Stimulated activated CD8-positive, alpha-beta memory T cell treated with anti-CD3 and anti-CD28 coated beads, Interleukin-15, amount 100 ng/mL, for 1 hour (primary cell): ENCODE measurements at places on chromosomes 2 and 18.

DNA sequence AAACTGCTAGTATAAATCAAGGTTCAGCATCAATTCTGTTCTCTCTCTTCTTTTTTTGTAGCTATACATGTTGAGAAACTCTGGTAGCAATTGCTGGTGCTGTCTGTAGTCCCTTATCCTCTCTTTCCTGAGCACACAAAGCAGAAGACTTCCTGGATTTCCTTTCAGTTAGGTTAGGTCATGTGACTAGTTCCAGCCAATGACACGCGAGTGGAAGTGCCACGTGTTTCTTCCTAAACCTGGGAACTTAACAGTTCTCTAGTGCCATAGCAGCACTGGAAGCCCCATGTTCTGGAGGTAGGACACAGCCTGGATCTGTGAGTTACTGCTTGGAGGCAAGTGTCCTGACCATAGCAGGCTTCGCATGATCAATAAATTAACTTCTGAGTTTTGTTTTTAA lies 125.9 kb downstream of the PLA2R1 start:
- DNase-seq: no peak

DNA sequence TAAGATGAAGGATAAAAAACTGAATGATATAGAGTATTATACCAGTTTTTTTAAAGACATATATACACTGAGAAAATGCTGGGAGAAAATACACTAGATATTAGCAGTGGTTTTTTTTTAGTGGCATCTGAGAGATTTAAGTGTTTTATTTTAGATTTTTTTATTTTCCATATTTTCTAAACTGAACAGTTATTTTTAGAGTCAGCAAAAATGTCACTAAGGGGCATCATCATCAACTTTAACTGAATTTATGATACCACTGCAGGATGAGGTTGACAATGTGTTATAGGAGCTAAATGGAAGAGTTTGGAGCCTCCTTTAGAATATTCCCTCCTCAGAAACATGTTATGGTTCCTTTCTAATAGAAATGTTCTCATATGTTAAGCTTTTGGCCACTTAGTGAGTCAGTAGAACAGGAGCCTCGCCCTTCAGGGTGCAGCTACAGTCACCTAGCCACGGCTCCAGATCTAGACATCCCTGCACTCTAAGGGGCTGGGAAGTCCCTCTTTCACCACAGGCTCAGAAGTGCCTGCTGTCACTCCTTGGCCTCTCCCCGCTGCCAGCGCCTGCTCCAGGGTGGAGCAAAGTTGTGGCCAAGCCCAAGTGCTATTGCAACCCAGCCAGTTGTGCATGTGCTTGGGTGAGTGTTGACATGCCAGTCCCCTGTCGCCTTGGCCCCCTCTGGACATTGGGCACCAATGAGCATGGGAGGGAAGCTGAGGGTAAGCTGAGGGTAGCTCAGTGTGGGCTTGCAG lies 210.7 kb upstream of the RASGRP3 start:
- no peak for DNase-seq

GRCh38 chr2:30223413-30223874 lies 7.9 kb upstream of the LBH start:
- no peak for DNase-seq

DNA sequence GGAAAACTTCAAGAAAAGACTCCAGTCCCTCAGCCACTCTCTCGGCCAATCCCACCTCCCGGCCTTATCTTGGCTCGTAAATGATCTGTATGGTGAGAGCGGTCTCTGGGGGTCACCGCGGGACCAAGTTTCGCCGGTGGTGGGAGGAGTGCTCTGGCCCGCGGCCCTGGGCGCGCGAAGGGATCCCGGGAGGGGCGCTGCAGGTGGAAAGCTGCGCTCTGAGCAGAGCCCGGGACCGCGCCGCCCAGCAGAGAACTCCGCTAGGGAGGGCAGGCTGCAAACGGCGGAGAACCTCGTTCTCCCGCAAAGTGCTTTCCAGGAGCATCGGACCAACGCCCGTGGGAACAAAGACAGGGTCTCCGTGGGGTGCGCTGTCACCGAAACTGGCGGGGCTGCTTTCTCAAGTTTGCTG lies 622 bp downstream of the LRP2 start:
- DNase-seq: no peak

DNA sequence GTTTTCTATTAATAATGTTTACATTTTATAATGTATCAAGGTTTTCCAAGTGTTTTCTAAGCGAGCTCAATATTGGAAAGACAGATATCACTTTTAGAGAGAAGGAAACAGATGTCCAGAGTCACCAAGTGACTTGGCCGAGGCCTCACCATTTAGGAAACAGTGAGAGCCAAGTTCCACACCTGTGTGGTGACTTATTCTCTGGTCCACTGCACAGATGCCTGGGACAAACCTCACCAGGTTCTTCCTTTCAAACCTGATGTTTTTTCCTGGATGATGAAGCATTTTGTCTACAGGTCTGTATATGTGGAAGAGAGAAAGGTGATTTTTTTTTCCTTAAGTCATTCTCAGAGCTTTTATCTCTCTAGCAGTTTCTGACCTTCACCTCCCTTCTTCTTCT lies 280.7 kb downstream of the LPIN1 start:
- DNase-seq: no peak

DNA sequence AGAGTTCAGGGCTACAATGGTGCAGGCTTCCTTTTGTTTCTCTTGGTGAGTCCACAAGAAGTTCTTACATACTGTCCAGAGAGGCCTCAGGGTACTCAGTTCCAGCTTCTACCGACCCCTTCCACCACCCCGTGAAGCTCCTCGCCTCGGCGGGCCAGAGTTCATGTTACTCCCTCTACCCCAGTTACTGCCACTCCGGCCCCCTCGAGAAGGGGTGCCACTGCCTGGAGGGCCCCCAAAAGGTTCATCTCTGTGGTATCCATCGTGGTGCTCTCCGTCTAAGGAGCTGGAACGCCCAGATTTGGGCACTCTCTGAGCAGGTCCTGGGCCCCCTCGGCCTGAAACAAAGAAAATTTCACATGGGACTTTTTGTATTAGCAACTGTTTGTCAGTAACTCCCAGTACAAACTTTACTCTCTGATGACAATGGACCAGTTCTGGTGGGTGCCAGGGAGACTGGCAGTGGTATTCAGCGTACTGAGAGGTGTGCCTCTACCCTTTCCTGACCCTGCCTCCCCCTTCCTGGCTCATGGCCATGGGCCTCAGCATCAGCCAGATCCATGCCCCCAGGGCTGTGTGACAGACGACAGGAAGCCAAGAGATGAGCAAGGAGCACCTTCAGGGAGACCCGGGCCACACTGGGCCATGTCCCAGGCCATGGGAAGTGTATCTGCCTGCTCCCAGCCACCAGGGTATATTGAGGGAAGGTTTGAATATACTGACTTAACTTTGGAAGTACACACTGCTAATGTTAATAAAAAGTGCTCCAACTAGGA lies 5.1 kb downstream of the SFT2D3 start:
- DNase-seq: no peak

DNA sequence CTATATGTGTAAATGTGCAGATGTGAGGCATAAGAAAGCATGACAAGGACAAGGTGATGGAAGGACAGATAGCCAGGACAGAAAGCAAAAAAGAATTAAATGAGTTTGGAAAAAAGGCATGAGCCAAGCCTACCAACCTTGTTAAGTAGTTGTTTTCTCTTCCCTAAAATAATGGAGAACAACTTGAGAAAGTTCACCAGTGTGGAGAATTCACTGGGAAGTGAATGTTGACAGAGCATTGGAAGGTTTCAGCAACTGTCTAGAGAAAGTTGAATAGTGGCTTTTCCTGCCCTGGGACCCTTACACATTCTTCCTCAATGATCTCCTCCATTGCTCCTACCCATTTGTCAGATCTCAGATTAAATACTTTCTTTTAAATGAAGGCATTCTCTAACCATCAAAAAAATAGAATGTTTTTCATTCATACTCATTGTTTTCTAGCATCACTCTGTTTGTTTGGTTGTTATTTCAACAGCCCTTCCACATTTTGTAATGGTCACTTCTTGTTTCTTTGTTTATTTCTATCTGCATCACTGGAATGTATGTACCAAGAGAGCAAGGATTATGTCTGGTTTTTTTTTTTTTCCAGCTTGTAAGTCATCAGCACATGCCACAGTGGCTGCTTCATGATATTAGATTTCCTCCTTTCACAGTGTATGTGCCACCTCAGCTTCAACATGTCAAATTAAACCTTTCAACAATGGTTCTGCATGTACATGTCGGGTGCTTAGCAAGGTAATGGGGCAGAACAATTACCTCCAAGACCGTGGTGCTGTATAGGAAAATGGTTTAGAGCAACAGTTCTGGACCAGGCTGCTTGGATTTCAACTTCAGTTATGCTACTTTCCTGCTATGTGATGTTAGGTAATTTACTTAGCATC lies 586.0 kb upstream of the VRK2 start:
- DNase-seq: no peak

- DNase-seq: no peak
Observed at GRCh38 chr18:38551881-38552280, 986.3 kb upstream of the CELF4 start.

DNA sequence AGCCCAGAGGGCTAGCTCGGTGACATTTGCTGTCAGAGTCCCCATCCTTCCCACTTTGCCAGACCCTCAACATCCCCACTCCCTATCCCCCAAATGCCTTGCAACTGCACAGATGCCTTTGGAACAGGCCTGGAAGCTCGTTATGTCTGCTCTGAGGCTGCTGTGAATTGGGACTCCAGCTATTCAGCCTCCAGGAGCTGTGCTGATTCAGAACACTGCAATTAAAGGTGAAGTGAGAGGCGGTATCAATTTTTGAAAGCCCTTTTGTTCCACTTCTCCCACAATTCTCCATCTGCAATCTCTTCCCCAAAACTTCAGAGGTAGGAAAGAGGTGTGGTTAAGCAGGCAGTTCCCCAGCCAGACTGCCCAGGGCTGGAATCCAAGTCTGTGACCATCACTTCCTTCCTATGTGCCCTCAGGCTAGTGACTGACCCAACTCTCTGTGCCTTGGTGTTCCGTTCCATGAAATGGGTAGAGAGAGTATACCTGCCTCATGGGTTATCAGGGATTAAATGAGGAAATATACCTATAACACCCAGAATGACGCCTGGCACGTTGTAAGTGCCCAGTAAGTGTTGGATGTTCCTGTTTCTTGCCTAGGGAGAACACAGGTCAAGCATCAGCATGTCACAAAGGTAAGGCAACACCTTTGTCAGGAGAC lies 17.5 kb downstream of the NOSTRIN start:
- no peak for DNase-seq

GRCh38 chr2:76159042-76159648 lies 448.4 kb upstream of the GCFC2 start:
- no peak for DNase-seq

DNA sequence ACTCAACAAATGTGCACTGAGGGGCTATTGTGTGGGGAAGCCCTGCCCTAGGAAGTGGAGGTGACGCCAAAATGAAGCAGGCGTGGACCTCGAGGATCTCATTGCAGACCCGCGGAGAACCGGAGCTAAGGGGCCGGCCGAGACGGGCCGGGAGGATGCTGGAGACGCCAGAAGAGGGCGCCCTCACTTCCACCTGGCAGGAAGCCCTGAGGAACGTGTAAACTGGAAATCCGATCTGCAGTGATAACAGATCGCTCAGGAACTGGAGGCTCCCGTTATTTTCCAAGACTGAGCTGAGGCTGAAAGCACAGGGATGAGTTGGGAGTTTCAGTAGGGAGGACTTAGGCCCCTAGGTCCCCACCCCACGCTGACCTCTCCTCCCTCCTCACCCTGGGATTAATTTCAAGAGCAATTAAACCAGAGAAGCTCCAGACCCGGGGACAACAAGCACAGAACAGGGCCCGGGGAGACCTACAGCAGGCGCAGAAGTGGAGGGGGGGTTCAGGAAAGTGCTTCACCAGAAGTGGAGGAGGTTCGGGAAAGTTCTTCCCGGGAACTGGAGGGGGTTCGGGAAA lies 7.7 kb upstream of the COL6A3 start:
- DNase-seq: peak; percentile 68

DNA sequence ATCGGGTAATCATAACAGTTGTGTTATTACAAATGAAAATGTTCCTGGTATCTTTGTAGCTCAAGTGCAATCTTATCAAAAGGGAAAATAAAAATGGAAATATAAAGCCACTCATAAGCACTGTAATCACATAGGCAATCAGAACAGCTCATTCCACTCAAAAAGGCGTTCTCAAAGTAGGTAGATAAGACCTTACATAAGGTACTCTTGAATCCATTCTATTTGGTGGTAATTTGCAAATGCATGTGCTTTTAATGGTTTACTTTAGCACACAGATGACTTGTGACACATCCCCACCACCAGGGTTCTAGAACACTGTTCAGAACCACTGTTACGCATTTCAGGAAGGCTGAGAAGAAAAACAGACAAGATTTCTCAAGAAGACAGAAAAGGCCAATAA lies 86.7 kb upstream of the NARS1 start:
- DNase-seq: no peak

DNA sequence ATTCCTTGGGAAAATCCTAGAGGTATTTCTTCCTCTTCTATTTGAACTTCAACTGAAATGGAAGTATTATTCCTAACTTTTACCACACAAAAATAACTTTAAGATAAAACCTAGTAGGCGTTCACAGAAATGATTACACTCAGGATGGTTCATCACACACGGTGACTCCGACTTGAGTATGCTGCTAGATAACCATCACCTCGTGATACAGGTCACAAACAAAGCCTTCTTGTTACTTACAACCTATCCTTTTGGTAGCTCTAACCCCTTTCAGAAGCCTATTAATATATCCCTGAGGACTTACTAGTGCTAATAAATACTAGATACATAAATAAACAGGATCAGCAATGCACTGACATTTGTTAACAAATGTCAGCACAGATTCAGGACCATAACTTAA lies 101.0 kb upstream of the DNER start:
- no peak for DNase-seq

- no peak for DNase-seq
Observed at GRCh38 chr18:76960528-76961035, 138.2 kb downstream of the ZNF236 start.

DNA sequence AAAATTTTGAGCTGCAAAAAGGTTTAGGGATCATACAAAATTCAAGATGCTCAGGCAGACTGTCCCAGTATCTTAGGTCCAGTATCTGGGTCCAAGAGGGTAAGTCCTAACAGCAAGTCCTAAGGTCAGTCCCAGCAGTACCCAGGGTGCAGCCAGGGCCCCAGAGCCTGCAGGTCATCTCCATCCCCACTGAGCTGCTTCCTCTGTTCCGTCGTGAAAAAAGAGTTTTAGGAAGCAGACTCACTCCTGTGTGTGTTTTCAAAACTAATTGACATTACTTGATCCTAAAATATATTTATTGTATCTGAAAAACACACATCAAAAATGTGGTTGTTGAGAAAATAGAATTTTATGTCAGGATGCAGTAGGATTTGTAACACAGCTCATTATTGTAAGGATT lies 69.9 kb upstream of the ALKAL2 start:
- DNase-seq: no peak

DNA sequence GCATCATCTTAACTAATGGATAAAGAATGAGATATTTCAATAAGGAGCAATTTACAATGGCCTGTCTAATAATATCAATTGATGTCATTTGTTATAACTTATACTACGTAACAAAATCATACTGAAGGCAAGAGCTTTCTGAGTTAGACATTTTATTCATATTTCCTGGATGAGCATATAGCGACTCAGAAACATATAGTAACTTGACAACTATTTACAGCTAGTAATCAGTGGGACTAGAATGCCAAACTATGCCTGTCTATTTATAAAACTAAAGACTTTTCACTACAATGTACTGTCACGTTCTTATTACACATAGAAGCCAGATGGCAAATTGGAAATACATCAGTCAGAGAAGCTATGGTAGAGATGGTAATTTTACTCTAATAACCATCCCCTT lies 766.2 kb upstream of the TMEFF2 start:
- DNase-seq: no peak

- no peak for DNase-seq
Observed at GRCh38 chr2:103293742-103294077, 531.9 kb downstream of the TMEM182 start.

- no peak for DNase-seq
Observed at GRCh38 chr2:66509326-66509811, 74.4 kb downstream of the MEIS1 start.
